CD4-positive, alpha-beta T cell treated with Interleukin-17A for 4 hours (primary cell): ENCODE measurements at places on chromosomes 2 and 18.

- DNase-seq = no peak
Measured at GRCh38 chr2:24908461-24908901, 11.6 kb downstream of the ADCY3 start.

- no peak for DNase-seq
Measured at GRCh38 chr18:25814841-25815458, 275.5 kb downstream of the SS18 start.

- peak; percentile 85 for DNase-seq
Measured at GRCh38 chr2:54557601-54558187, 101.6 kb downstream of the SPTBN1 start.

DNA sequence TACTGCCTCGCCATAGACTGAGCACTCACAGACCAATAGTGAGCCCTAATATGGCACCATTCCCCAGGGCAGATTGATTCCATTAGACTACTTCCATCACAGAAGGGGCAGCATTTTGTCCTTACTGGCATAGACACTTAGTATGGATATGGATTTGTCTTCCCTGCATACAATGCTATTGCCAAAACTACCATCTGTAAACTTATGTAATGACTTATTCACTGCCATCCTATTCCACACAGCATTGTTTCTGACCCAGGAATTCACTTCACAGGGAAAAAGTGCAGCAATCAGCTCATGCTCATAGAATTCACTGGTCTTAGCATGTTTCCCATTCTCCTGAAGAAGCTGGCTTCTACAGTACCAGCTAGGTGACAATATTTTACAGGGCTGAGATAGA, 179.0 kb downstream of the PPP1R1C start:
- no peak for DNase-seq

DNA sequence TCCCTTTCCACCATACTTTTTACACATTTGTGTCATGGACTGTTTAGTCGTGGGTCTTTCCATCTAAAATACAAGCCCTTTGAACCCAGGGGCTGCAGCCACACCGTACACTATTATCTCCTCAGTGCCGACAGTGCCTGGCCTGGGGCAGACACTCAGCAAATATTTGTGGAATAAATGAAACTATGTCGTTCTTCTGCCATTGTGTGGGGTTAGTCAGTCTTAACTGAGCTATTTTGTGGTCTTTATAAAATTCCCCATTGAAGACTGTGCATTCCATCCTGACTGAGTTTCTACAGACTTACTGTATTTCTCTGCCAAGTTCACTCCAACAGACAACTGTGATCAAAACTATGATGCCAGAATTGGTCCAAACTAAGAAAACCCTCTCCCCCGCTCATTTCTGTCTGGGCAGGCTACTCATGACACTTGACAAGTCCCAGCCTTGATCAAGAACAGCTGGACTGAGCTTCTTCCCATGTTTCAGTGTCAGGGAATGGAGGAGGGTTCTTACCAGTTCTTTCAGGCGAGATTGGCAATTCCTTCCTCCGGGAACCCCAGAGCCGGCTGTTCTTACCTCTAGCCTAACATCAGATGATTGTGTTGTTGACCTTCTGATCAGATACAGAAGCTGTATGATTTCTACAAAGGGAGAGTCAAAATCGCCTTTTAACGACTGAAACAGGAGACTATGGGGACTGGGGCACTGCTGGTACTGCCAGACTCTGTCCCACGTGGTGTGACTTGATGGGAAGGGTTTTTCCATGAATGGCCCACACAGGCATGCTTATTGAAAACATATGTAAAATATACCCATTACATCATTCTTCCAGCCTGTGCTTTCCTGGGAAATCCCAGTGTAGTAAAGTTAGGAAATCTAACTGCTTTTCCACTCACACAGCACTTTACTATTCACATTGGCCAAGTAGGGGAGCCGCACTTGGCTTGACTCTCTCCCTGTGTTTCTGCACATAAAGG, 77.4 kb upstream of the NPAS2 start:
- no peak for DNase-seq

DNA sequence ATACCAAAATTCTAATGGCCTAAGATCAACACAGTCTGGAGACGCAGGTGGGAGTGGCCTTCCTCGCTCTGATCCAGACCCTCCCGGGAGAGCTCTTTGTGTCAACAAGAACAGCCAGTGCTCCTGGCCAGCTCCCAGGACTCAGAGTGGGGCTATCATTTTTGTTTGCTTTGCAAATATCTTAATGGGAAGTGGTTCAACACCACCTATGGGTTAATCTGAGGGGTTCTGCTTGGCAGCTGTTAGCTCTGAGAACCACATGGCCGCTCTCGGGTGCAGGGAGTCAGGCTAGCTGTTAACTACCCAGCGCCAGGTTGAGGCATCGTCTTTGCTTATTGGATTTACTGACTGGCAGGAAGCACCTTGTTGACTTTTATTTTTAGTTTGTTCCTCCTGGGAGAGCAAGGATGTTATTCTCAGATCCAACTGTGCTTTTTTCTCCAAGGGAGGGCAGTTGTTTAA, 184.8 kb upstream of the SP5 start:
- DNase-seq = no peak

DNA sequence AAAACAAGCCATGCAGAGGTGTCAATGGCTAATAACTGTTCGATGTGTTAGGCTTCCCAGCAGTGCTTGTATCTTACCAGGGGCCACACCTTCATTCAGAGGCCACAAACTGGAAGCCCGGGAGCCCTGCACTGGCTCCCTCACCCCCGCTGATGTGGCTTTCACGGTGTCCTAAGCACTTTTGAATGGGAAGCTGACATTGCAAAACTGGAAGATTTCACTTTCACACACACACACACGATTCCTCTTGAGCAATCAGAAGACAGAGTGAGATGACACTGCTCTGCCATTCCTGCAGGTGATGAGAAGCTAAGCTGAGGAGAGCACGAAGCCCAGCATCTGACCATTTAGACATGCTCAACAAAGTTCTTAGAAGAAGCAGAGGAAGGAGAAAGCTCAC, 8.6 kb upstream of the ZNF407 start:
- no peak for DNase-seq
